CD14-positive monocyte (primary cell): ENCODE measurements at places on chromosomes 5 and 9. TPM values are rescaled to one million over a fixed set of nuclear protein-coding genes. Genes with fewer than 3 reads are reported as not detected.

DNA sequence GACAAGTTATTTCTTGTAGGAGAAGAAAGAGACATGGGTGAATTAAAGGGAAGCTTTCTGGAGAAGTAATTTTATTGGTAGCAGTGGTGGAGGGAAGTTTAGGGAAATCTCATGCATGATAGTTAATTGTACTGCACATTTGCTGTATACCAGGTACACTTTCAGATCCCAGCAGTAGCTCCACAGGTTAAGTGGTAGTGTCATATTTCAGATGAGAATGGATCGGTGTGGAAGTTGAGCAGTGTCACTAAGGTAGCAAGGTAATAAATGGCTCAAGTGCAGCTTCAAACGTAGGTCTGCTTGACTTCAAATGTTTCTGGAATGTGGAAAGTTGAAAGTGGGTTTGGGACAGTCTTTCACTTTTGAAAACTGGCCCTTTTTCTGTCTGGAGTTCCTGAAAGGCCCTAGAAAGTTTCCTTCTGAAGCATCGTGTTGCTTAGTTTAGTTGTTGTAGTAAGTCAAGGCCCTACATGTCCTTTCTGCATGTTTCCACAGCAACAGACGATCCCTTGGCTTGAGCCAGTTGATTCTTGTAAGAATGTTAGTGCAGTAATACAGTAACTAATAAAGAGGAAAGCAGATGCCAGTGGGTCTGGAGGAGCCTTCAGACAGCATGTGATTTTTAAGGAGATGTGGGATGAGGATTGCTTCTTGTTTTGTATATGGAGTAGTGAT lies 3.7 kb downstream of the CLTA start:
- H3K27me3 ChIP-seq: no peaks in the 10 kb centered on the region
- peaks cover 31% of the 10 kb centered on the region for H3K4me1 ChIP-seq
- H3K36me3 ChIP-seq: peaks cover 47% of the 10 kb centered on the region

GRCh38 chr5:120843390-120843980 lies 379.4 kb downstream of the PRR16 start:
- no peak for DNase-seq
- no peaks in the 10 kb centered on the region for H3K27me3 ChIP-seq
- H3K27ac ChIP-seq: no peak overlapping the region
- H3K36me3 ChIP-seq: no peaks in the 10 kb centered on the region
- no peak overlapping the region for H3K4me3 ChIP-seq

- H3K4me3 ChIP-seq: no peak overlapping the region
- H3K27ac ChIP-seq: no peak overlapping the region
- DNase-seq: no peak
- no peaks in the 10 kb centered on the region for H3K27me3 ChIP-seq
- H3K4me1 ChIP-seq: no peaks in the 10 kb centered on the region
Measured at GRCh38 chr5:62974623-62975022, 396.0 kb downstream of the LRRC70 start.

GRCh38 chr5:176687881-176688280 lies 40.6 kb downstream of the TSPAN17 start:
- H3K36me3 ChIP-seq: no peaks in the 10 kb centered on the region
- peaks cover 33% of the 10 kb centered on the region for H3K27me3 ChIP-seq
- DNase-seq: no peak
- H3K4me3 ChIP-seq: no peak overlapping the region
- no peak overlapping the region for H3K27ac ChIP-seq

GRCh38 chr9:115373000-115373709 lies 255.2 kb upstream of the TNC start:
- H3K27me3 ChIP-seq: no peaks in the 10 kb centered on the region
- H3K36me3 ChIP-seq: no peaks in the 10 kb centered on the region
- no peaks in the 10 kb centered on the region for H3K4me1 ChIP-seq
- no peak for DNase-seq

DNA sequence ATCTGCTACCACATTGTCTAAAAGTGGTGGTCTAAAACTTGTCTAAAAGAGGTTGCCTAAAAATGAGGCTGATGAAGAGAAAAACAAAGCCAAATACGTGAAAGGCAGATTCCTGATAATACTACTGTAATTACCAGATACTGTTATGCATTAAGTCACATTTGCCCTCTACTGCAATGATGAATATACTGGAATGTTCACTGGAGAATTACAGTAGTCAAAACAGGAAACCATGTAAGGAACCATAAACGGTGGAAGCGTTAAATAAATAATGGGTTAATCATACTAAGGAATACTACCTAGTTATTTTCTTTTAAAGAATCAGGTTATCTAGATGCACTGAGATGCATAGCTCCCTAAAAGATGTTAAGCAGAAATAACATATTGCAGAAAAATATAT lies 201.3 kb downstream of the MCTP1 start:
- no peak overlapping the region for H3K27ac ChIP-seq
- peaks cover 31% of the 10 kb centered on the region for H3K4me1 ChIP-seq
- no peaks in the 10 kb centered on the region for H3K27me3 ChIP-seq
- H3K36me3 ChIP-seq: no peaks in the 10 kb centered on the region

- H3K4me1 ChIP-seq: no peaks in the 10 kb centered on the region
- H3K27ac ChIP-seq: no peak overlapping the region
- H3K4me3 ChIP-seq: no peak overlapping the region
- H3K36me3 ChIP-seq: no peaks in the 10 kb centered on the region
- no peak for DNase-seq
Measured at GRCh38 chr5:68544648-68545552, 329.3 kb downstream of the PIK3R1 start.

GRCh38 chr5:20972419-20972925 lies 984.5 kb upstream of the CDH18 start:
- no peak overlapping the region for H3K4me3 ChIP-seq
- DNase-seq: no peak
- no peaks in the 10 kb centered on the region for H3K27me3 ChIP-seq
- no peak overlapping the region for H3K27ac ChIP-seq
- H3K36me3 ChIP-seq: no peaks in the 10 kb centered on the region
- no peaks in the 10 kb centered on the region for H3K4me1 ChIP-seq

- no peaks in the 10 kb centered on the region for H3K27me3 ChIP-seq
- H3K27ac ChIP-seq: peak overlapping the region; percentile 50
- DNase-seq: peak; percentile 64
- peaks cover 37% of the 10 kb centered on the region for H3K4me1 ChIP-seq
Measured at GRCh38 chr5:113047234-113047633, 70.6 kb downstream of the DCP2 start.

- no peaks in the 10 kb centered on the region for H3K36me3 ChIP-seq
- H3K27ac ChIP-seq: no peak within 1 kb of the TSS
- no peak for DNase-seq
- peaks cover 36% of the 10 kb centered on the region for H3K27me3 ChIP-seq
- H3K4me1 ChIP-seq: no peaks in the 10 kb centered on the region
Measured at GRCh38 chr5:33891788-33892619, at the start of gene ADAMTS12. Gene ADAMTS12, minus strand, starts transcription at chr5:33891990. Its CDS starts 134 bp downstream, at chr5:33891856.

DNA sequence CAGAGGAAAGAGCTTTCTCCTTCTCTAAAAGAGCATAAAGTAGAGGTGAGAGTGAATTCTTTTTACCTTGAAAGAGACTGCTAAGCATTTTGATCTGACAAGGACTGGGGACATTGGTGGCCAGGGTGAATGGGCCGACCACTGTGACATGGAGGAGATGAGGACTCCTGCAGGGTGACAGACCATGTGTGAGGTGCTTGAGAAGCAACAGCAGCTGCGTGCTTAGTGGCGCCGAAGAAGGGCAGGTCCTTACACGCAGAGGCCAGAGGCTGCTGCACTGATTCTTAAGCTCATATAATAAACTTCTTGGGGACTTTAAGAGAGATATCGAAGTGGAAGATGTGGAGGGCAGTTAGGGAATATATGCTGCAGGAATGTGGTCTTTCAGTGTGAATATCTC lies 8.7 kb upstream of the JAKMIP2 start:
- DNase-seq: no peak
- H3K36me3 ChIP-seq: no peaks in the 10 kb centered on the region
- no peaks in the 10 kb centered on the region for H3K27me3 ChIP-seq

DNA sequence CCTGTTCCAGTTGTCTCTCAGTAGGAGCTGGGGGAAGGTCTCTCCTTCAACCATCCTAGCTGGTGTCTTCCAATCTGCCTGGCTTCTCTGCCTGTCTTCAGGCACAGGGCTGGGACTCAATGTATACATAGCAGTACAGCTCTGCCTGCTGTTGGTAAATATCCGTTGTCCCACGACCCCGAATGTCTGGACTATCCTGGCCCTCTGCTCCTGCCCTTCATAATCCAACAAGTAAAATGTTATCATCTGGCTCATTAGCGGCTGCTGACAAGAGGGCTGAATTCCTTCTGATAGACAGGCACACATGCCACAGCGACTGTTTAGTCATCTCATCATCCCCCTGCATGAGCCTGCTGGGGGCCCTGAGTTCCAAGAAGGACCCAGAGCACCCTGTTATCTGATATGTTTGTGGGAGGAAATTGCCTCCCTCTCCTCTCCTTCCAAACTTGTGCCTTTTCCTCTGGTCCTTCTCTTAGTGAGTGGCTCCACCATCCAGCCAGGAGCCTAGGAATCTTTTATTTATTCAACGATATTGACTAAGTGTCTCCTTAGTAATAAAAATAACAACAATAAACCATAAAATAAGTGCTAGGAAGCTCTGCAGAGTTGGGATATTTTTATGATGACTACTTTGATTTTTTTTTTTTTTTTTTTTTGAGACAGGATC lies 29.5 kb upstream of the TGFBR1 start:
- H3K27me3 ChIP-seq: no peaks in the 10 kb centered on the region
- no peak for DNase-seq
- no peak overlapping the region for H3K4me3 ChIP-seq
- peaks cover 3% of the 10 kb centered on the region for H3K4me1 ChIP-seq
- no peaks in the 10 kb centered on the region for H3K36me3 ChIP-seq

GRCh38 chr9:545480-545879 lies 296.0 kb upstream of the DMRT1 start:
- no peaks in the 10 kb centered on the region for H3K4me1 ChIP-seq
- no peak for DNase-seq
- no peak overlapping the region for H3K4me3 ChIP-seq
- no peak overlapping the region for H3K27ac ChIP-seq
- H3K27me3 ChIP-seq: no peaks in the 10 kb centered on the region

- DNase-seq: no peak
- no peaks in the 10 kb centered on the region for H3K36me3 ChIP-seq
- no peak overlapping the region for H3K27ac ChIP-seq
- no peaks in the 10 kb centered on the region for H3K27me3 ChIP-seq
Measured at GRCh38 chr5:19777363-19777762, 210.6 kb downstream of the CDH18 start.

GRCh38 chr5:139910036-139910435 lies 114.4 kb downstream of the PSD2 start:
- H3K4me3 ChIP-seq: no peak overlapping the region
- H3K36me3 ChIP-seq: no peaks in the 10 kb centered on the region
- H3K27me3 ChIP-seq: peaks cover 26% of the 10 kb centered on the region
- DNase-seq: no peak
- H3K27ac ChIP-seq: no peak overlapping the region
- H3K4me1 ChIP-seq: no peaks in the 10 kb centered on the region

- no peak overlapping the region for H3K4me3 ChIP-seq
- no peaks in the 10 kb centered on the region for H3K36me3 ChIP-seq
- no peak overlapping the region for H3K27ac ChIP-seq
- H3K27me3 ChIP-seq: no peaks in the 10 kb centered on the region
Measured at GRCh38 chr5:66551945-66552344, 44.2 kb upstream of the MAST4 start.

GRCh38 chr5:79242242-79243039 lies 6.5 kb downstream of the JMY start:
- H3K4me1 ChIP-seq: peaks cover 14% of the 10 kb centered on the region
- H3K4me3 ChIP-seq: no peak overlapping the region
- no peak for DNase-seq
- no peak overlapping the region for H3K27ac ChIP-seq
- H3K27me3 ChIP-seq: peaks cover 11% of the 10 kb centered on the region

DNA sequence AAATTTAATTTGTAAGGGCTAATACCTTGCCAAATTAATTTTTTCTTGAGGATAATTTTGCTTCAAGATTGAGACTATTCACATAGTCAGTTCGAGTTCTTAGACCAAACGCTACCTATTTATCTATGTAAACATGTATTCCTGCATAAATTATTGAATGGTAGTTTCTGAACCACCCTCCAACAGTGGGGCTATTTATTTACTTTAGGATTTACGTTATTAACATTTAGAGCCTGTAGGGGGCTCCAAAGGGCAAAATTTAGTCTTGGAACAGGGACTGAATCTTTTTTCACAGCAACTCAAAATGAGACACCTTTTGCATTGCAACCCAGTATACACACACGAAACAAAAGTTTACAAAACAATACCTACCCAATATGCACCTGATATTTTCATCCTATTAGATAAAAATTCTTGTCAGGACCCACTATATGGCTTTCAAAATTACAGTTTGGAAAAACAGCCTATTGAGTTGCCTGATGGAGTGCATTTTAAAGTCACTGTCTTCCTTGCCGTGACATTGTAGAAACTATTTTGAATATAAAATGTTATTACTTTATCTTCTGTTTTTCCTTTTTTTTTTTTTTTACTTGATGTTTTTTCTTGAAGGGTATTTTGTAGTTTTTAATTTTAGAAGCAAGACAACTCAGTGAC lies 47.1 kb upstream of the POU4F3 start:
- H3K36me3 ChIP-seq: peaks cover 25% of the 10 kb centered on the region
- no peaks in the 10 kb centered on the region for H3K4me1 ChIP-seq
- H3K4me3 ChIP-seq: no peak overlapping the region

DNA sequence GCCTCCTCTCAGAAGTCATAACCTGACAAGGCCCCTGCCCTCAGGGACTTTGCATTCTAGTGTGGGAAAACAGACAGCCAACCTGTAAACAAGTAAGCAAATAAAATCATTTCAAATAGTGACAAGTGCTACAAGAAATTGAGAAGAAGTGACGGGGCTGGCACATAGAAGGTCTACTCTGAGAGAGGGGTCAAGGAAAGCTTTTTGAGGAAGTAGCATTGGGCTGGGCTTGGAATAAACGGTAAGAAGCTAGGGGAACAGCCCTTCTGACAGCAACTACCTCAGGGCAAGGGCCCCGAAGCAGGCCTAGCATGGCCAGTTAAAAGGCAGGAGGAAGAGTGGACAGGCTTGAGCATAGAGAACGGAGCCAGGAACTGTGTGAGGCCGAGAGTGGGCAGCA lies 4.8 kb upstream of the SLC2A8 start:
- H3K27me3 ChIP-seq: no peaks in the 10 kb centered on the region
- DNase-seq: no peak
- no peak overlapping the region for H3K27ac ChIP-seq
- no peaks in the 10 kb centered on the region for H3K36me3 ChIP-seq
- peaks cover 25% of the 10 kb centered on the region for H3K4me1 ChIP-seq
- H3K4me3 ChIP-seq: no peak overlapping the region

DNA sequence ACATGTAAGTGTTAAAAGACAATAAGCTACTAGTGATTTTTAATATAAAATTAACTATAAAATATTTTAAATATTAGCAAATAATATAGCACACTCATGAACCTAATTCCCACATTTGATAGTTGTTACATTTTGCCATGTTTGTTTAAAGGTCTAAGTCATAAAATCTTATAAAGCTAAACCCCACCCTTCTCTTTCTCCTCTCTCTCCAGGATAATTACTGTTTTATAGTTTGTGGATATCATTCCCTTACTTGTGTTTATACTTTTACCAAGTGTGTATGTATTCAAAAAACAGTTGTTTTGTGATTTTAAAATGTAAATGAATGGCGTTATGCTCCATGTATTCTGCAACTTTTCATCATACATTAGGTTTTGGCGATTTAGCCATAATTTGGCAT lies 34.2 kb downstream of the LYRM7 start:
- H3K4me1 ChIP-seq: peaks cover 24% of the 10 kb centered on the region
- H3K4me3 ChIP-seq: no peak overlapping the region
- H3K36me3 ChIP-seq: no peaks in the 10 kb centered on the region
- no peak for DNase-seq
- no peak overlapping the region for H3K27ac ChIP-seq

Gene SHOC1
- not detected for polyA plus RNA-seq

Gene GADD45G
- polyA plus RNA-seq: 1.3 TPM

Gene PGM5
- polyA plus RNA-seq: 0.31 and 0.35 TPM in 2 replicates

Gene EQTN
- not detected for polyA plus RNA-seq

Gene ROPN1L
- polyA plus RNA-seq: 1.9 TPM

Gene PCDHGC4
- polyA plus RNA-seq: not detected

Gene SLC25A48
- not detected for polyA plus RNA-seq
